Stimulated activated CD4-positive, alpha-beta T cell treated with anti-CD3 and anti-CD28 coated beads, Interleukin-2, amount 100 ng/mL, for 24 hours (primary cell): ENCODE measurements at places on chromosomes 13 and 19.

DNA sequence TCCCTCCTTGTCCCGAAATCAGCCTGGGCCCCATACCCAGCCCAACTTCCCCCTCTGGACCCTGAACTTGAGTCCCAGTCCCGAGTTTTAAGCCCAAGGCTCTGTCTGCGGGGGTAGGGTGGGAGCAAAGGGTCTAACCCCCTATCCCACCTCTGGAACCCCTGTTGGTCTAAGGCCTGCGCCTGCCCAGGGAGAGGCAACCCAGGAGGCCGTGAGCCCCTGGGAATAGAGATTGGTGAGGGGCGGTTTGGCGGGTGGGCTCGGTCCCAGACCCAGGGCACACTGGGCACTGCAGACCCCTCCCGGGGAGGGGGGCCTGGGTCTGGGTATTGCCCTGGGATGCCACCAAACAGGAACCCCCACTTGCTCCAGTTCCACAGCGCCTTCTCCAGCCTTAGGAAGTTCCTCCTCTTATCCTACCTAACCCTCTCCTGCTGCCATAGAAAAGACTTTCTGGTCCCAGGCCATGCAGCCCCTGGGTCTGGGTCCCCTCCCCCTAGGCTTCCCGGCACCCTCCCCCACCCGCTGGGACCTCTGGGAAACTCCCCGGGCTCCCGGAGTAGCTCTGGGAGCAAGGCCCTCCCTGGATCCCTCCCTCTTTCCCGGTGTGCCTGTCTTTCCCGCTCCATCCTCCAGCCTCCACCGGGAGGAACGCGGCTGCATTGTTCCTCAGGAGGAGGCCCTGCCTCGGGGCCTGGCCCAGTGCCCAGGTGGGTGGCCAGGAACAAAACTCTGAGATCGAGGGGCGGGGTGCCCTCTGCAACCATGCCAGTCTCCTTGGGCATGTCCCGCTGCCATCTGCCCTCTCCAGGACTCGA lies 33.6 kb upstream of the NANOS3 start:
- no peak for DNase-seq

DNA sequence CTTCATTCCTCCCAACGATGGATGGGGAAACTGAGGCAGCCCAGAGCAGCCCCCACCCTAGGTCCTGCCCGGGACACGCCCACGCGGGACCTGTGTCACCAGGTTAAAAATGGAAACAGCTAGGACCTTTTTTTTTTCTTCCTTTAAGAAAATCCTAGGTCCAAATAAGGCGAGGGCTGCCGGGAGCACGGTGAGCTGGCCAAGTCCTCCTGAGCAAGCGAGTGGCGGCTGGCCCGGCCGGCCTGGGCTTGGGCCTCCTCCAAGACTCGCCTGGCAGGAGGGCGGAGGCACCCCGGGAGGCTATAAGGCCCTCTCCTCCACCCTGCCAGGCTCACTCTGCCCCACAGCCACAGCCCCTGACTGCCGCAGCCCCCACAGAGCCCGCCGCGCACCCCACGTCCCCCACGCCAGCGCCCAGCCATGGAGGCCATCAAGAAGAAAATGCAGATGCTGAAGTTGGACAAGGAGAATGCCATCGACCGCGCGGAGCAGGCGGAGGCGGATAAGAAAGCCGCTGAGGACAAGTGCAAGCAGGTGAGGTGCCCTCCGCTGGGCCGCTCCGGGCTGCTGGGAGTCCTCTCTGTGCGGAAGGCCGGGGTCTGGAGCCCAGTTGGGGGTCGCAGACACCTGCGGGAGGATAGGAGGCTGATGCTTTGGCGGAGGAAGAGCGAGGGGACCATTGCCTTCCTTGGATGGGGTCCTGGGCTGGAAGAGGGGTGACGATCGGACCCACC lies 8.9 kb upstream of the TPM4 start:
- no peak for DNase-seq

DNA sequence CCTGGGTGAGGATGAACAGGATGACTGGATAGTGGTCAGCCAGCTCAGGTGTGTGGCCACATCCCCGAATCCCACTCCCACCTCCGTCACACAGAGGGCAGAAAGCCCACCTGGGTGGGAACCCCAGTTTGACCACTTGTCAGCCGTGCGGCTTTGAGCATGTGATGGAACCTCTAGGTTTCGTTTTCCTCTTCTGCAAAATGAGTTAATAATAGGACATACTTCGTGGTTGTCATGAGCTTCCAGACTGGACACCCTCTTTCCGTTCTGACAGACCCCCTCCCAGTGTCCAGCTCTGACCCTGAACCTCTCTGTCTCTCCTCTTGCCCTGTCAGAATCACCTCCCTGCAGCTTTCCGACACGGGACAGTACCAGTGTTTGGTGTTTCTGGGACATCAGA lies 1.8 kb downstream of the AXL start:
- no peak for DNase-seq

GRCh38 chr19:19338082-19338481 lies 17.5 kb downstream of the MAU2 start:
- DNase-seq = no peak

DNA sequence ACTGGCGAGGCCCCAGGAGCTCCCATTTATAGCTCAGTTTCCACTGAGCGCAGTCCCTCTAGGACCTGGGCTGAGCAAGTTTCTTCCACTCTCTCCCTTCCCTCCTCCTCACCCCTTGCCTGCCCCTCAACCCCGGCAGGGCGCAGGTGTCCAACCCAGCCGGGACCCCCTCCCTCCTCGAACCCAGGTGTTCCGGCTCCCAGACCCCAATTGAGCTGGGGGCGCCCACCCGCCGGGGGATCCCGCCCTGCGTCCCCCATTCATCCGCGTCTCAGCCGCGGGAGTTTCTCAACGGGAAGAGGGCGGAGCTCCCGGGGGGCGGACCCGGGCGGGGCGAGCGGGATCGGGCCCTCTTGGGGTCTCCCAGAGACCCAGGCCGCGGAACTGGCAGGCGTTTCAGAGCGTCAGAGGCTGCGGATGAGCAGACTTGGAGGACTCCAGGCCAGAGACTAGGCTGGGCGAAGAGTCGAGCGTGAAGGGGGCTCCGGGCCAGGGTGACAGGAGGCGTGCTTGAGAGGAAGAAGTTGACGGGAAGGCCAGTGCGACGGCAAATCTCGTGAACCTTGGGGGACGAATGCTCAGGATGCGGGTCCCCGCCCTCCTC lies at the start of gene KIRREL2:
KIRREL2 (plus strand) TSS at position 366 of the 604 bp plus-strand sequence; CDS start at position 575, 209 bp downstream.
- DNase-seq = peak; percentile 44

DNA sequence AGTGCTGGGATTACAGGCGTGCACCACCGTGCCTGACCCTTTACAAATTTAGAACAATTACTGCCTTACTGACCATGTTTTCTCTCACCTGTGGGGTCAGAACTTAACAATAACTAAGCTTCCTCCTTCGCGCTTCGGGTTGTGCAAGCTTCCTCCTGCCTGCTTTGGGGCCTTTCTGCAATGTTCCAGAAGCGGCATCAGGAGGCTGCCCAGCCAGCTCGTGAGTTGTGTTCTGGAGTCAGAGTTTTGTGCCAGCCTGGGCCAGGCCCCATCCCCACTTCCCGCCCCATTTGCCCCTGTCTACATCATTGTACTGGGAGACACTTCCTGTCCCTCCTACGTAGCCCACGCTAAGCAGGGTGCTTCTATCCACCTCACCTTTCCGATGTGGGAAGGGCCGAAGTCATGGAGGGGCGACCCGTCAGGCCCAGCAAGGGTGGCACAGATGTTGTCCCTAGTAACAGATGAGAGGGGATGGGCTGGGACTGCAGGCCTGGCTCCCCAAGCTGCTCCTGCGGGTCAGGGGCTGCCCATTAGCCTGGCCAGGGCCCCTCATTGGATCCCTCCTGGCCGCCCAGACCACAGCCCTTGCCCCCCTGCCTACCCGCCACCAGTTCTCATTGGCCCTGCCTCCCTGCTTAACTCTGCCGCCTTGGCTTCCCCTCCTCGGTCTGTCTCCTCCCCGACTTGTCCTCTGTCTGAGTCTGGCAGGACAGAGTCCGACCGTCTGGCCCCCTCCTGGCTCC lies 13.4 kb downstream of the UHRF1 start:
- no peak for DNase-seq

DNA sequence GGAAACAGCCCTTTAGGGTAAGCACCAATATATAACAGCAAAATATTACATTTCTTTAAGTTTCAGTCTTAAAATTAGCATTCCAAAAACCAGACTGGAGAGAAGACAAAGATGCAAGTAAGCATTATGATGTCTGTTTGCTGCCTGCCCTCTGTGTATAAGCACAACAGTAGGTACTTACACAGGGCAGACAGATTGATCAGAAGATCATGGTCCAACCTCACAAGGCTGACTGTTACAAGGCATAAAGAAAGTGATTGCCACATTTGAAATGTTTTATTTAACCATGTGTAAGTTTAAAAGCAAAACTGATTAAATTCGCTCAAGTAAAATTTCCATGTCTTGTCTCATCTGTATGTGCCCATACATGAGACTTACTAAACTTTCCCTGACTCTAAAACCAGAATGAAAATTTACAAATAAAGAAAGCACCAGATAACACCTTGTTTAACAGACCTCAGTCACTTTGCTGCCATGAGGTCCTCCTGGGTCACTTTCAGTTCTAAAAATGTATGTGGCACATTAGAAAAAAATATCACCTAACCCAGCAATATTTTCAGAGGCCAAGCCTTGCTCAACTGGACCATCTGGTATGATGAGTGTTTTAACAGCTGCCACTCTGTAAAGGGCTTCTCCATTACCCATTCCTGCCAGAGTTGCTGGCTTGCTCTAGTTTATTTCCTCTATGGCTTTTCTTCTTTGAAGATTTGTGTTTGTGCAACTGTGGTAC lies 297.0 kb downstream of the RBM26 start:
- DNase-seq = no peak

- no peak for DNase-seq
These were observed 10.6 kb downstream of the NANOS3 start for GRCh38 chr19:13887517-13887916.

- DNase-seq = no peak
These were observed 9.1 kb downstream of the FOXO1 start for GRCh38 chr13:40657307-40657706.

GRCh38 chr19:14536926-14537692 lies 7.7 kb downstream of the TECR start:
- DNase-seq = peak; percentile 59

- DNase-seq = no peak
These were observed 7.0 kb upstream of the HCN2 start for GRCh38 chr19:582497-583197.

DNA sequence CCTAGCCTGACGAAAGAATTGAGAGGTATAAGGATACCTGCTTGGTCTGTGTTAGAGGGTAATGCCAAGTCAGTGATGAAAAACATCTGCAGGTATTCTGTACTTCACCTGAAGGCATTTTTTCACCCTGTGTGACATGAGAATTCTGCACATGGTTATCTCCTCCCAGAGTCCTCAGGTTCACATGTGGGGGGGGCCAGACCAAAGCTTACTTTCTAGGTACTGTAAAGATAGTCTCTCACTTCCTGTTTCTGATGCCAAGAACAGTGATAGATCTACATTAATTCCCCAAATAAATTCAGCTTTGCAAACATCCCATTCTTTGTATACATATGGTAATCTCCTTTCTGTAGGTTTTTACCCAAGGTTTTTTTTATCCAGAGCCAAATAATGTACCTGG lies 53.4 kb downstream of the GPC6 start:
- DNase-seq = no peak

DNA sequence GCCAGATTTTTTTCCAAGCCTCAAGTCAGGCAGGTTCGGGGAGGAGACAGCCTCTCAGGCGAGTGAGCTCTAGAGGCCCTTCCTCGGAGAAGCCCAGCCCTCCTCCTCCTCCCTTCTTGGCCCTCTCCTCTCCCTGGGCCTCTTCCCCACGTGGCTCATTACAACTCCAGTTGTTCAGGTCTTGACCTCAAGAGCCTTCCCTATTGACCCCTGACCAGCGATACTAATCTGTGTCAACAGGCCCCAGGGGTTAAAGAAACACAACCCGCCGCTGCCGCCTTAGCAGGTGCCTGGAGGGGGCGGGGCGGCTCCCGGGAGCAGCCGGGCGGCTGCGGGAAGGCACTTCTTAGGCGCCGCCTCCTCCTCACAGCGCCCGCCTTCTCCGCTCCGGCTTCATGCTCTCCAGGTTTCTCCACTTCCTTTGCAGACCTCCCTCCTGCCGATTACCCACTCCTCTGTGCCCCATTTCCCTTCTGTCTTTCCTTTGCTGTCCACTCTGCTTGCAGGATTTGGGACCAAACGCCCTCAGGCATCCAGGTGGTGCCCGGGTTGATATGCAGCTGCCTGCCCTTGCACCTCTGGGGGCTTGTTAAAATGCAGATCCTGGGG lies 51.0 kb downstream of the LYL1 start:
- peak; percentile 24 for DNase-seq

DNA sequence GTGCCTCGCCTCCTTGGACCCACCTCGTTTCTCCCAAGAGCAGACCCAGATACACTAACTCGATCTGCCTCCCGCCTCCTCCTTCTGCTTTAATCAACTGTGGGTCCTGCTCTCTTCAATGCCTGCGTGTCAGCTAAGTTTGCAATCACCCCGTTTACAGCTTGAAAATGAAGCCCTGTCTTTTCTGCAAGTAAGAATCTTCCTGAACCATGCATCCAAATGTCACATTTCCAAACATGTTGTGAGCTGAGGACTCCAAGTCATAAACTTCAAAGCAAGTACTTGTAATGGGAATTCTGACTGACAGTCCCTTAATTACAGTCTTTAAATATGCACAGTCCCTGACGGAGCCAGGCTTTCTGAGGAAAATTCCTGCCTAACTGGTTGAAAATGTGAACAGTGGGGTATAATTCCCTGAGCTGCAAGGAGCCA lies 154.9 kb upstream of the UQCRFS1 start:
- no peak for DNase-seq

- peak; percentile 49 for DNase-seq
These were observed 6.2 kb downstream of the GFY start for GRCh38 chr19:49431330-49431749.

GRCh38 chr13:42395086-42395821 lies 123.3 kb downstream of the AKAP11 start:
- DNase-seq = peak; percentile 50

GRCh38 chr13:99357941-99358340 lies 50.7 kb upstream of the GPR183 start:
- DNase-seq = no peak

DNA sequence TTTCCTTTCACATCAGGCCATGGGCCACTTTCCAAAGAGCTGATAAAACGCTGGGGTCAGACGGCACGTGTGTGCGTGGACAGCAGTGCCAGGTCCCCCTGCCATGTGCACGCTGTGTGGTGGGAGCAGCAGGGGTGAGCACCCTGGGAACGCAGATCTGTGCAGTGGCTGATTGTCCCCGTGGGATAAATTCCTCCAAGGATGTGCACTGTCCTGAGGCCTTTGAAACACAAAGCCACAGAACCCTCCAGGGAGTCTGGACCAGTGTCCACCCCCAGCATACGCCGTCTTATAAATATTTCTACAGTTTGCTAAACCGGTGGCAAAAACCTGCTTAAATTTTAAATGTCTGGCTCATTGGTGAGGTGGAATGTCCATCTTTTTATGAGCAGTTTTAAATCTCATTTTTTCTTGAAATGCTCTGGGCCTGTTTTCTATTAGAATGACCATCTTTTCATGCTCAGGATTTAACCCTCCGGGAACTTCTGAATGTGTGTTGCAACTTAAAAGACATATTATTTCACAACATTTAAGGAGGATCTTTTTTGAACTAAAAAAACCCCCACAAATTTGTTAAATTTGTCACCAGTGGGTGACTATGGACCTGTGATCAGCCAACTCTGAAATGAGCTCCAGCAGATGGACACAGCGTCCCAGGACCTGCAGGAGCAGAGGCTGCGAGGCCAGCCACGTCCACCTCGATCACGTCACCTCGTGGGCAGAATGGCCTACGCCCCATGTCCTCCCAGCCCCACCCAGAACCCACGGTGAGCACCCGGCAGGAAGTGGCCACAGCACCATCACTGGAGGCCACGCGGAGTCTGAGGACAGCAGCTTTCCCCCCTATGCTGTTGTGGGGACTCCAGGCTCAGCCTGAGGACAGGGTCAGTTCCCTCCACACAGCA lies 68.6 kb downstream of the RASA3 start:
- no peak for DNase-seq

- DNase-seq = no peak
These were observed 25.9 kb downstream of the C2CD4C start for GRCh38 chr19:383040-383439.
